ENCODE measurements at places on chromosomes 12 and 14. TPM values are rescaled to one million over a fixed set of nuclear protein-coding genes. Genes with fewer than 3 reads are reported as not detected.

DNA sequence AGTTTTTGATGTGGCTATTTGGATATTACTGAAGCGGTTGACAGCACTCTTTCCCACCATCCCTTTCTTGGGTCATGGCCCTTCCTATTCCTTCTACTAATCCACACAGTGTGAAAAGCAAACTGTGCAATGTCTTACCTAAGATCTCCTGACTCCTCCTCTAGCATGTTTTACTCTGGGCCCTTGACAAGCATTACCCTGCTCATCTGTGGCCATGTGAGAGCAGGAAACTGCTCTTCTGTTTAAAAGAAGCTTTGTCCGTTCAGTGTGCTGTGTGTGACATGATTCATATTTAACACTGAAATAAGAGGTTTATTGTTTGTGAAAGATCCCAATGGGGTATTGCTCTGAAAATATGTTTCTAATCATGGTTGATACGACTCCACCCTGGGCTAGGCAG is 1022.5 kb downstream of the AACS start:
- no peaks in the 10 kb centered on the region for H3K27me3 ChIP-seq
- H3K36me3 ChIP-seq, result no peaks in the 10 kb centered on the region
- DNase-seq, result no peak

GRCh38 chr12:24378548-24379407 is 429.3 kb upstream of the SOX5 start:
- no peak overlapping the region for H3K27ac ChIP-seq
- no peaks in the 10 kb centered on the region for H3K27me3 ChIP-seq
- no peaks in the 10 kb centered on the region for H3K4me1 ChIP-seq
- H3K4me3 ChIP-seq, result no peak overlapping the region
- no peaks in the 10 kb centered on the region for H3K36me3 ChIP-seq

DNA sequence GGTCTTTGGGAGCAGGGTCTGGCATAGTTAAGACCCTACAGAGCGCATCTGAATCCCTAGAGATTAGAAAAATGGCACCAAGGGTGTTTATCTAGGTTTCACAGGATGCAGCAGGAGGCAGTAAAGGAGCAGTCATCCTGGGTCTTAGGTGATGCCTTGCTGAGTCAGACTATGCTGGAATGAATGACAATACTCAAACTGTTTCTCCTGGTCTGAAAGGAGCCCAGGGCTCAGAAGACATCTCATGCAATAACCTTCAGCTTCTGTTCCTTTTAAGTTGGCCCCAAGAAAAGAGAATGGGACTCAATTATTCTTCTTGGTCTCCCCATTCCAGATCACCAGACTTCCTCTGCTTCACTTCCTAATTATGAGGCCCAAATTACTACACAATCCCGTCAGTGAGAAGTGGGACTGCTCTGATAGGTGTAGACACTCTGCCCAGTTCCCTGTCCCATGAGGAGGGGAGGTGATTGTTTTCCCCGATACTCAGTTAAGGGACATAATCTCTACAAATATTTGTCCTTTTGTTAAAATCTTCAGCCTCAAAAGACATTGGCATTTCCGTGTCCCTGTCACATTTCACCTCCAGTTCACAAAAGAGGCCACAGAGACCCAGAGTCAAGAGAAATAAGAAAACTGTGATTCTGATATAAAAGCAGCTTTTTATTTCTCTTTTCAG is 14.8 kb upstream of the APOF start:
- no peak for DNase-seq
- H3K36me3 ChIP-seq, result no peaks in the 10 kb centered on the region
- peaks cover 15% of the 10 kb centered on the region for H3K27me3 ChIP-seq
- no peaks in the 10 kb centered on the region for H3K4me1 ChIP-seq
- no peak overlapping the region for H3K4me3 ChIP-seq

DNA sequence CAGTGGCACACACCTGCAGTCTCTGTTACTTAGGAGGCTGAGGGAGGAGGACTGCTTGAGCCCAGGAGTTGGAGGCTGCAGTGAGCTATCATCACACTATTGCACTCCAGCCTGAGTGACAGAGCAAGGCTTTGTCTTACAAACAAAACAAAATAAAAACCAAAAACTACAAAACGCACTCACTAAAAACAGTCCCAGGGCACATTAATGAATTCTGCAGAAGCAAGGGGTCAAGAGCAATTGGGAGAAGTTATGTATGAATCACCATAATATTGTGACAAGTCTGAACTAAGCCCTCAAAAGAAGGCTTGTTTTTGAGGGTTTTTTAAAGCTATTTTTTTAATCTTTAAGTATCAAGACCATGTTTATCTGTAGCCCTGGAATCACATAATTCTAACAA is 201.1 kb downstream of the MED13L start:
- peaks cover 5% of the 10 kb centered on the region for H3K36me3 ChIP-seq
- peaks cover 14% of the 10 kb centered on the region for H3K4me1 ChIP-seq
- H3K4me3 ChIP-seq, result no peak overlapping the region
- no peak overlapping the region for H3K27ac ChIP-seq
- no peaks in the 10 kb centered on the region for H3K27me3 ChIP-seq

- no peak for DNase-seq
- peak overlapping the region; percentile 33 for H3K27ac ChIP-seq
- H3K27me3 ChIP-seq, result no peaks in the 10 kb centered on the region
- H3K4me3 ChIP-seq, result no peak overlapping the region
- peaks cover 62% of the 10 kb centered on the region for H3K4me1 ChIP-seq
Observed at GRCh38 chr12:122086116-122086515, 7.6 kb downstream of the MLXIP start.

GRCh38 chr12:31368666-31369361 is 42.9 kb upstream of the SINHCAF start:
- H3K4me3 ChIP-seq, result no peak overlapping the region
- no peak overlapping the region for H3K27ac ChIP-seq
- no peaks in the 10 kb centered on the region for H3K36me3 ChIP-seq
- H3K27me3 ChIP-seq, result peaks cover 12% of the 10 kb centered on the region
- H3K4me1 ChIP-seq, result peaks cover under 1% of the 10 kb centered on the region
- no peak for DNase-seq

- no peak for DNase-seq
- peaks cover 31% of the 10 kb centered on the region for H3K4me1 ChIP-seq
- H3K27ac ChIP-seq, result peak overlapping the region; percentile 97
- no peaks in the 10 kb centered on the region for H3K27me3 ChIP-seq
- H3K36me3 ChIP-seq, result peaks cover 2% of the 10 kb centered on the region
- H3K4me3 ChIP-seq, result peak overlapping the region; percentile 93
Observed at GRCh38 chr12:71686658-71687025, 760 bp downstream of the TMEM19 start.

DNA sequence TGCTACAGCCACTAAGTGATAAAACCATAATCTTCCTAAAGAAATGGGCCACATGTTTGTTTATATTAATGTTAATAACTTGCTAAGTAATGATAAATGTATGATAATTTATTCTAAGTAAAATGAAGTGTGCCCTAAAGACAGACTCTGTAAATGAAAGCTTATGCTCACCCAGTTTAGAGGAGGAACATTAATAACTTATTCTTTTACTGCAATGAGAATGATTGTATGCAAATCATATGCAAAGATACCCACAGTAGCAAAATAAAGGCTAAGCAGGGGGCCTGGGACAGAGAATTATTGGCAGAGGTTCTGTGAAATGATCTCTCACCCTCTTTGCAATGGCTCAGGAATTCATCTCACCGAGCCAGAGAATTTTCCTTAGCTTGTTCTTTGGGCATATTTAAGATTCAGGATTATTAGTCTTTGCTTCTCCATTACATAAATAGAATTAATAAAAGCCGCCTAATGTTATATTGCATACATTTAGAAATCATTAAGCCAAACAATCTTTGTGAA is 75.9 kb downstream of the TMEM132D start:
- H3K27ac ChIP-seq, result no peak overlapping the region
- H3K27me3 ChIP-seq, result no peaks in the 10 kb centered on the region
- H3K36me3 ChIP-seq, result peaks cover 1% of the 10 kb centered on the region

GRCh38 chr14:34700622-34701130 is 13.7 kb downstream of the CFL2 start:
- H3K4me1 ChIP-seq, result no peaks in the 10 kb centered on the region
- H3K4me3 ChIP-seq, result no peak overlapping the region
- no peaks in the 10 kb centered on the region for H3K27me3 ChIP-seq
- H3K27ac ChIP-seq, result no peak overlapping the region
- H3K36me3 ChIP-seq, result no peaks in the 10 kb centered on the region

- no peaks in the 10 kb centered on the region for H3K36me3 ChIP-seq
- no peak overlapping the region for H3K4me3 ChIP-seq
- no peaks in the 10 kb centered on the region for H3K4me1 ChIP-seq
- no peak for DNase-seq
- H3K27me3 ChIP-seq, result peaks cover 32% of the 10 kb centered on the region
Observed at GRCh38 chr14:23359167-23359626, 5.8 kb downstream of the EFS start.

- no peaks in the 10 kb centered on the region for H3K4me1 ChIP-seq
- peaks cover 5% of the 10 kb centered on the region for H3K27me3 ChIP-seq
- no peak overlapping the region for H3K4me3 ChIP-seq
- no peak overlapping the region for H3K27ac ChIP-seq
Observed at GRCh38 chr14:103072595-103073366, 11.2 kb upstream of the LBHD2 start.

DNA sequence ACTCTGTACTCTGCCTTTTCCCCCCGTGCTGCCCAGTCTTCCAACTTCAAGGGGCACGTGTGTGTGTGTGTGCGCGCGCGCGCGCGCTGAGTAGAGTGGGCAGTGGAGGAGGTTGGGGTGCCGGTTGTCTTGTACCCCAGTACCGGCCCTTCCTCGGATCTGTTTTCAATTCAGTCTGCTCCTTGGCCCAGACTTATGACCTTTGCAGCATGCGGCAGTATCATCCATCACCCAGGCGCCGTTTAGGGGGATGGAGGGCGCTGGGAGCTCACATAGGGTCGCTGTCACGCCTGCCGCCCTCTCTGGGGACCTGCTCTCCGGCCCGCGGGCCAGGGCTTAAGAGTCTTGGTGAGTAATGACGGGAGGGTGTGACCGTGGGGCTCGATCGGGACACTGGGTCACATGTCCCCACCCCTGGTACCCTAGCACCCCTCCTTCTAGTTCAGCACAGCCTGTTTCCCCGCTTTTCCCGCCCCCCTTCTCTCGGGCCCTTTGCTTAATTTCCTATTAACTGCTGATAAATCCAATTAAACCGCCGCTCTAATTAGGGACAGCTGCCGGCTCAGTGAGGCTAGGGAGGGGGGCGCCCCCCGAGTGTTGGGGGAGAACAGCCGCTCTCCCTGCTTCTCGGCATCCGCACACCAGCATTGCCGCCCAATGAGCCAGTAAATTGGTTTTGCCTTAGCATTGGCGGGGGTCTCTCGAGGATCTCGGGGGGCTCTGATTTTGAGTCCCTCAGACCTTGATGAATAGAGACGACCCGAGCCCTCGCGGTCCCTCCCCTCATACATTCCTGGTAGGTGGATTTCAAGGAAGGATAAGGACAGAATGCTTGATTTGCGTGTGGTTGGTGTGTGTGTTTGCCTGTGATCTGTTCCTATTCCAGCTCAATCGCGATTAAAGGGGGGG is 9.3 kb downstream of the STAC3 start:
- no peak overlapping the region for H3K27ac ChIP-seq
- no peak for DNase-seq
- H3K27me3 ChIP-seq, result peaks cover 47% of the 10 kb centered on the region
- no peak overlapping the region for H3K4me3 ChIP-seq
- H3K4me1 ChIP-seq, result peaks cover 43% of the 10 kb centered on the region

GRCh38 chr12:132146098-132146497 is 1.8 kb downstream of the NOC4L start:
- no peak for DNase-seq
- H3K4me3 ChIP-seq, result peak overlapping the region; percentile 84
- peaks cover 2% of the 10 kb centered on the region for H3K36me3 ChIP-seq
- peak overlapping the region; percentile 89 for H3K27ac ChIP-seq

- no peaks in the 10 kb centered on the region for H3K4me1 ChIP-seq
- peaks cover 13% of the 10 kb centered on the region for H3K27me3 ChIP-seq
- no peak for DNase-seq
Observed at GRCh38 chr12:125331342-125332052, 266.3 kb downstream of the AACS start.

DNA sequence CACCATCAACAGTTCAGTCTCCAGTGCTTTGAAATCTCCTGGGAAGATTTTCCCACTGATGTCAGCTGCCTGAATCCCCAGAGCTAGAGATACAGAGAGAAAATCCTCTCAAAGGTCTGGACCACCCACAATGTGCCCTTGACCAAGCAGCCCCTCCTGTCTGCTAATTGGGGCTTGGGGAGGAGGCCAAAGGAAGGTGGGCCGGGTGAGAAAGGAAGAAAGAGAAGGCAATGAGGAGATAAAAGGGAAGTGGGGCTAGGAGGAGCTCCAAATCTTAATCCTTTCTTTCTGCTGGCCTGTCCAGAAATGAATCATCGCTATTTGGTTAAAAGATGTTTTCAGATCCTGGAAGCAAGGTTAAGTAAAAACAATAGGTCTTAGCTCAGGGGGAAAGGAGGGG is 322.9 kb downstream of the BCL11B start:
- no peaks in the 10 kb centered on the region for H3K36me3 ChIP-seq
- no peak for DNase-seq
- H3K4me1 ChIP-seq, result peaks cover 21% of the 10 kb centered on the region
- no peak overlapping the region for H3K4me3 ChIP-seq

The MYF6 gene
- not detected for total RNA-seq

The RDH5 gene
- 11.1 TPM for total RNA-seq

The SART3 gene
- 81.2 TPM for total RNA-seq

The CLEC1B gene
- total RNA-seq, result not detected

The IAPP gene
- not detected for total RNA-seq

The SALL2 gene
- total RNA-seq, result 1.3 TPM

The KNTC1 gene
- 200 TPM for total RNA-seq

The PRR4 gene
- total RNA-seq, result 2.2 TPM

Data from activated CD8-positive, alpha-beta memory T cell treated with anti-CD3 and anti-CD28 coated beads, Interleukin-2, amount 10 ng/mL, durations not matched to agents 7 days and 5 days (primary cell).